Renal cortex interstitium (tissue), 15 donors: ENCODE measurements at places on chromosomes 5 and 9.
A peak's percentile ranks its signal among the peaks of the same experiment; 100 is the strongest.

DNA sequence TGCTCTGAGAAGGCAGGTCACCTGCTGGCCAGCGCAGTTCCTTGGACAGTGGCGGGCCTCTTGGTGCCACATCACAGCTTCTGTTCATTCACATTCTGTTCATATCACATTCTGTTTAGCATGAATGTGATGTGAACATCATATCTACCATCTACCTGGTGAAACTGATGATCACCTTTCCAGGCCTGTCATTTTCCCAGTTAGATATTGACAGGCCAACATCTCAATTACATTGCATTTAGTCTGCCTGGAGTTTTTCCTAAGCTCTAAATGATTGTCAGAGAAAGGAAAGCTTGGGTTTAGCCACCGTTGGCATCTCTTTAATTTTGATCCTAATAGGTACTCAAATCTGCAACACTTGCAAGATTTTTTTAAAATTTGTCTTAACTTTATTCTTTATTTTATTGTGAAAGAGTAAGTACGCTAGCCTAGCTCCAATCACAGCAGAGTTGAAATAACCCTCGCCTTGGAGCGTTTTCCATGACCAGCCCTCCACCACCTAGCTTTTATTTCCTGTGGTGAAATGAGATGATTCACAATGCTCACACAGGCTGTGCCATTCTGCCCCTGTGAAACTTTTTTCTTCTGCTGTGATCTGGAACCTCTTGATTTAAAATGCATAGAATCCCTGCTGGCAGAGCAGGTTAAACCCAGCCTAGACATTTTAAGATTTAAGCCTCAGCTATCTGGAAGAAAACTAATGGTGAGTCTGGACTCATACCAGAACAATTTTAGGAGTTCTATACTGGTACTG is 225.0 kb downstream of the ESM1 start:
- no peak for DNase-seq

- no peak for DNase-seq
Observed at GRCh38 chr5:179054036-179054785, 6.0 kb upstream of the ZNF354C start.

DNA sequence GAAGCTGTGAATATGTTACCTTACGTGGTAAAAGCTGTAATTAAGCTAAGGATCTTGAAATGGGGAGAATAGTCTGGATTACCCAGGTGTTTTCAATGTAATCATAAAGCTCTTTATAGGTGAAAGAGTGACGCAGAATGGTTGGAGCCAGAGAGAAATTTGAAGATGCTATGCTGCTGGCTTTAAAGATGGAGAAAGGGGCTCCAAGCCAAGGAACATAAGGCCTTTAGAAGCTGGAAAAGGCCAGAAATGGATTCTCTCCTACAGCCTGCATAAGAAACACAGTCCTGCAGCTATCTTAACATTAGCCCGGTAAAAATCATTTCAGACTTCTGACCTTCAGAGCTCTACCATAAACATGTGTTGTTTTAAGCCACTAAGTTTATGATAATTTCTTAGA is 243.3 kb upstream of the VLDLR start:
- DNase-seq, result no peak

GRCh38 chr5:154677921-154678320 is 77.3 kb upstream of the LARP1 start:
- DNase-seq, result no peak

- DNase-seq, result no peak
Observed at GRCh38 chr9:132242621-132243155, 80.8 kb downstream of the NTNG2 start.

GRCh38 chr5:176446884-176447590 is 1.1 kb upstream of the FAF2 start:
- no peak for DNase-seq

GRCh38 chr5:150082374-150082773 is 4.0 kb downstream of the CSF1R start:
- no peak for DNase-seq

GRCh38 chr5:144465441-144465840 is 294.8 kb downstream of the KCTD16 start:
- DNase-seq, result no peak

GRCh38 chr5:52579391-52579790 is 208.3 kb upstream of the ITGA1 start:
- DNase-seq, result no peak

DNA sequence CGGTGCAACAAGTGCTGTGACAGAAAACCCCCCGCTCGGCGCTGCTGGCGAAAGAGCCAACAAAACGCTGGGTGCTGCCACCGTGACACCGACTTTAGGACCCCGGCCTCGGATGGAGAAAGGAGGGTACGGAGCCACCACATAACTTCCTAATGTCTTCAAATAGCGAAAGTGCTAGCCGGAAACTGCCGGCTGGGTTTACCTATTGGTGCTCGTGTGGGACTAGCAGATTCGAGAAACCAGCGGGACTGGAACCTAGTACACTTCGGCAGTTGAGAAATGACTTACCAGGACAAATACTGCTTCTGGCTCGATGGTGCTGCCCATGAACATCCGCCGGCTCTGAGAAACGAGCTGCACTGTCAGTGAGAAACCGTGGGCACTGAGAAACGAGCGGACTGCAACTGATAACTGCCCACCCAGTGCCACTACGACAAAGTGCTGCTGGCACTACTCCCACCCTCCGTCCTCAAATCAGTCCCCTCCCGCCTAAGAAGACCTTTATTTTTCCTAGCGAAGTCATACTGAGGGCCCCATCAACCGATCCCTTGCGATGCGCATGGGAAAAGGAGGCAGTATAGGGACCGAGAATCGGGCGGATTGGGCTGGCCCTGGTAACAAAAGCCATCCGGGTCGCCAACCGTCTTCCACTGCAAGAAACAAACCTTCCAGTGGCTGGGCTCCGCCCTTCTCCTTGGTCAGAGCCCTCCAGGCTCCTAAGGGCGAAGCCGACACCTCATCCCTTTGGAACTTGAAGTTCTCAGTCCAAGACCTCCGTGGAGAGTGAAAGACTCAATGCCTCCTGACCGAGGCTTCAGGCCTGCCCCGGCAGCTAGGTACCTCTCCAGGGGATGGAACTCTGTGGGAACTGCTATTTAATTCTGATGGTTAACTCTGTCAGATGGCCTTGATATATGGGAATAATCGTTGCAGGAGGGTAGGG is 27.0 kb upstream of the ANXA2R start:
- peak; percentile 96 for DNase-seq
